Cardiac septum (tissue), 1 donor: ENCODE measurements at places on chromosomes 6 and 20.

DNA sequence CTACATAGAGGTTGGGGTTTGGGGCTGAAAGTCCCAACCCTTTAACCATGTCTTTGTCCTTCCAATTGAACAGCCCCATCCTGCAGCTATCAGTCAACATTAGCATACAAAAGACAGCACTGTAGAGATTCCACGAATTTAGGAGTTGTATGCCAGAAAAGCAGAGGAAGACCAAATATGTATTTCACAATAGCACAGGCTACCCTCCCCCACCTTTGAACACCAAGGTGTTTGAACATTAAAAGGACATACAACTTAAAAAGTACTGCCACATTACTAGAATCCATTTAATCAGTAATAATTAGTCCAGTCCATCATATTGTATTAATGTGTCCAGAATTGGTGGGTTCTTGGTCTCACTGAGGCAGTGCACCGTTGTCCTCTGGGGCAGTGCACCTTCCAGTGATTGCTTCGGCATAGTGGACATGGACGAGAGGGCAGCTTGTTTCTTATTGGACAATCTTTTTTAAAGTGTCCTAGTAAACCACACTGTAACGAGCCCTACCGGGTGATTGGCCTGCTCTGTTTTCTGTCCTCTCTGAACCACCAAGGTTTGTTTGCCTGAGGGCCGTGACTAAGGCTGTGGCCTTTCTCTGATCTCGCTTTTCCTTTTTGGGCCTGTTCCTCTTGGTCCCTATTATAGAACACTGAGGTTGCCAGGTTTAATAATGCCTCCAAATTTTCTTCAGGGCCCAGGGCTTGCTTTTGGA lies 36.4 kb downstream of the GSTA4 start:
- no peak for DNase-seq

GRCh38 chr20:21102603-21103311 lies 3.4 kb downstream of the LINC00237 start:
- no peak for DNase-seq

- DNase-seq: no peak
These were observed 36.3 kb downstream of the CDH4 start for GRCh38 chr20:61288331-61288784.

DNA sequence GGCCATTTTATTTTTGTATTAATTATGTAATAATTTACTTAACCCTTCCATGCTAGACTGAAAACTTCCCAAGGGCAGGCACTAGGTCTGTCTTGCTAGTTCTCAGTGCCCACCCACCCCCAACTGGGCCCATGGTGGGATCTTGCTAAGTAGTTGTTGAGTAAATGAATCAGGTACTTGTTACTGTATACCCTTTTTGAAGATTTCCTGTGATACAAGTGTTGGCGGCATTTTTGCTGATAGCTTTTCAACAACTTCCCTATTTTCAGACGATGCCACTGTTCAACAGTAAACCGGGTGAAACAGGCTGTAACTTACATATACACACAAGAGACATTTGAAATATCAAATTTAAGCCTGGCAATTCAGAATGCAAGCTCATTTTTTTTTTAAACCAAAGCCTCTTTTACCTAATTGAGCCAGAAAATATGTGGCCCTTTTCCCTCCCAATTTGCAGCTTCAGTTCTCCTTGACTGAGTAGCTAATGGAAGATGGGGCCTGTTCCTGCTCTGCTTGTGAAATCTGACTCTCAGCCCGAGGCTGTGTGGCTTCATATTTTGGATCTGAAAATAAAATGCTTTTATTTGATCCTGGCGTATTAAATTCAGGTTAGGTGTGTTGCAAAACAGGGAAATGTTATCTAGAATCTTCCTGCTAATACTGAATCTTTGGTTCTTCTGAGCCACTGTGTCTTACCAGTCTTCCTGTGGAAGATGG lies 288.3 kb downstream of the NRN1 start:
- DNase-seq: no peak

- no peak for DNase-seq
These were observed 216.2 kb downstream of the RFPL4B start for GRCh38 chr6:112563368-112563767.
